ENCODE measurements at places on chromosomes 5 and 9.

- no peak for DNase-seq
Measured at GRCh38 chr5:100799166-100799565, 103.9 kb downstream of the ST8SIA4 start.

DNA sequence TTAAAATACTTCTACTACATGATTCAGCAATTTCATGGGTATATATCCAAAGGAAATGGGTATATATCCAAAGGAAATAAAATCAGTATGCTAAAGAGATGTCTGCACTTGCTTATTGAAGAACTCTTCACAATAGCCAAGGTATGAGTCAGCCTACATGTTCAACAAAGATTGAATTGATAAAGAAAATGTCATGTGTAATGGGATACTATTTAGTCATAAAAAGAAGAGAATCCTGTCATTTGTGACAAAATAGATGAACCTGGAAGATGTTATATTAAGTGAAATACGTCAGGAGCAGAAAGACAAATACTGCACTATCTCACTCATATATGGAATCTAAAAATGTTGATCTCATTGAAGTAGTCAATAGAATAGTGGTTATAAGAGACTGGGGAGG is 944.5 kb upstream of the CTNND2 start:
- DNase-seq: no peak

DNA sequence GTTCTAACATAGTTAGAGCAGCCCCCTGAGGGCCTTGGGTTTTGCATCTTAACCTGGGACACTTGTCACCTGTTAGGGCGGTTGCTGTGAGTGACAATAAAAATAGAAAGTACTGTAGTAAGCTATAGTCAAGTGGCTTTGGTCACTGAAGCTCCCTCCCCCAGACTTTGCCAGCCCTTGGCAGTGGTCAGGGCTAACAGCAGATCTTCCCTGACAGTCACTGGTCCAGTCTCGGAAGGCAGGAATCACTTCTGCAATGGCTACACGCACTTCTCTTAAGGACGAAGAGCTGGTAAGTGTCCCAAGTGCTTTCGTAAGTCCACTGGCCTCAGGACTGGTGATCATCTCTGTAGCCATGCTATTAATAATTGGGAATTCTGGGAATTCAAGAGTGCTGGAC is 115.0 kb upstream of the RUSC2 start:
- no peak for DNase-seq

- DNase-seq: no peak
Measured at GRCh38 chr5:109089191-109089590, 320.6 kb downstream of the PJA2 start.

GRCh38 chr9:76463211-76463610 is 4.2 kb downstream of the GCNT1 start:
- DNase-seq: no peak
